Caudate nucleus (tissue), 63 donors: ENCODE measurements at places on chromosomes 7 and 10.

- no peak for DNase-seq
These were observed 7.8 kb downstream of the NOD1 start for GRCh38 chr7:30470771-30471170.

DNA sequence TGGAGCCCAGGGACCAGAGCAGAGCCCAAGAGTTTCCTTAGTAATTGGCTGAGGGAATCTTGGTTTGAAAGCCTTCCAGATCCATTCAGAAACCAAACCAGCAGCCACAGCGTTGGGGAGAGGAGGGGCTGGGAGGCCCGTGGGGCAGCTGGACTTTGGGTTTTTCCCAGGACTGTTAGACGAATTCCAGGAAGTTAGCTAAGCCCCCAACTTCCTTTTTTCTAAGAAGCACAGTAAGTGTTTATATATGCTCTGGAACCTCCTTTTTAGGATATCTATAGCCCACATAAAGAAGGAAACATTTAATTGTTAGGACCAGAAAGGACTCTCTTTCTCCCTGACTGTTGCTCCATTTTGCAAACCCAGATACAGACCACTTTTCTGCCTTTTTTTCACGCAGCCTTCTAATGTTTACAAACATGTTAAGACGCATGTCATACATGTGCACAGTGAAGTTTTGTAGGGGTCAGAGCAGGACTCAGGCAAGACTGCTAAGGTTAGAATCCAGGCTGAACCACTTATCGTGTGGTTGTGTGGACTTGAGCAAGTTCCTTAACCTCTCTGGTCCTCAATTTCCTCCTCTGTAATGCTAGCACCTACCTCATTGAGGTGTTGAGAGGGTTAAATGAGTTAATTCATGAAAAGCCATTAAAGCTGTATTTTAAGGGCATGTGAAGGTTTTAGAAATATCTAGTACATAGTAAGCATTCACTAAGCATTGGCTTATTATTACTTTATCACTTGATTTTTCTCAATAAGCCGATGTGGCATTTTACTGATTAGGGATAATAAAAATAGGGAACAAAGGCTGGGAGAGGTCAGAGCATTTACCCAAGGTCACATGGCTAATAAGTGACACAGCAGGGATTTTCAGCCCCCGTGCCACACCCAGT is 42.4 kb downstream of the TBATA start:
- no peak for DNase-seq

- no peak for DNase-seq
These were observed 35.0 kb downstream of the ARMH3 start for GRCh38 chr10:102020938-102021337.

GRCh38 chr10:326350-326749 is 191.1 kb downstream of the ZMYND11 start:
- DNase-seq, result no peak

DNA sequence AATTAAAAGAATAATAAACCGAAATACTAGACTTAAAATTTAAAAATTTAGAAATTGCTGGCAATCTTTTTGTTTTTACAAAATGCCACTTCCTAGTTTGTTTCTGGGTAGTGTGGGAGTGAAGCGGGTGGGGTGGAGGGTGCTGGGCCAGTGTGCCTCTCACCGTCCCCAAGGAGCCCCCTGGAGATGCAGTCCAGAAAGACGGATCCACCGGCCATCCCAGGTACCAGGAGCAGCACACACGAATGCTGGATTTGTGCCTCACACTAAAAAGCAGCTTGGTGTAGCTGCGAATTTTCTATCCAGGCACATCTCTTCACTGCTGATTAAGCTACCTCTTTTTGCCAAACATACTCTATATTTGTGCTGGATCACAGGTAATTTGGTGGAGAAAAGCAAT is 618.1 kb downstream of the DNAJB6 start:
- no peak for DNase-seq

- DNase-seq, result no peak
These were observed 27.2 kb downstream of the NUDCD3 start for GRCh38 chr7:44463169-44463808.
